ENCODE measurements at places on chromosomes 1 and 21.

DNA sequence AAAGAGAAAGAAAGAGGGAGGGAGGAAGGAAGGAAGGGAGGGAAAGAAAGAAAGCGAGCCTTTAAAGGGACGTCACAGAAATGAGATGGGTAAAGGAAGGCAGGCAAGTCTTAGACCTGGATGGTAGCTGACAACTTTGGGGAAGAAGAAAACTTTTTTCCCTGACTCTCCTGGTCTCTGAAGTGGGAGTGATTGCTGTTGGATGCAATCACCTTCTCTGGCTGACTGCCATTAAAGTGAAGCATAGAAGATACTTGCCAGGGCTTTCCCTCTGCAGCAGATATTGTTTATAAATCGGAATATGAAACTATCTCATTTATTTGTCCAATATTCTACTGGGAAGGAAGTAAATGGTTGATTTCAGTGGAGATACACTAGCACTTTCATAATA lies 27.0 kb downstream of the VCAM1 start:
- no peak for DNase-seq

DNA sequence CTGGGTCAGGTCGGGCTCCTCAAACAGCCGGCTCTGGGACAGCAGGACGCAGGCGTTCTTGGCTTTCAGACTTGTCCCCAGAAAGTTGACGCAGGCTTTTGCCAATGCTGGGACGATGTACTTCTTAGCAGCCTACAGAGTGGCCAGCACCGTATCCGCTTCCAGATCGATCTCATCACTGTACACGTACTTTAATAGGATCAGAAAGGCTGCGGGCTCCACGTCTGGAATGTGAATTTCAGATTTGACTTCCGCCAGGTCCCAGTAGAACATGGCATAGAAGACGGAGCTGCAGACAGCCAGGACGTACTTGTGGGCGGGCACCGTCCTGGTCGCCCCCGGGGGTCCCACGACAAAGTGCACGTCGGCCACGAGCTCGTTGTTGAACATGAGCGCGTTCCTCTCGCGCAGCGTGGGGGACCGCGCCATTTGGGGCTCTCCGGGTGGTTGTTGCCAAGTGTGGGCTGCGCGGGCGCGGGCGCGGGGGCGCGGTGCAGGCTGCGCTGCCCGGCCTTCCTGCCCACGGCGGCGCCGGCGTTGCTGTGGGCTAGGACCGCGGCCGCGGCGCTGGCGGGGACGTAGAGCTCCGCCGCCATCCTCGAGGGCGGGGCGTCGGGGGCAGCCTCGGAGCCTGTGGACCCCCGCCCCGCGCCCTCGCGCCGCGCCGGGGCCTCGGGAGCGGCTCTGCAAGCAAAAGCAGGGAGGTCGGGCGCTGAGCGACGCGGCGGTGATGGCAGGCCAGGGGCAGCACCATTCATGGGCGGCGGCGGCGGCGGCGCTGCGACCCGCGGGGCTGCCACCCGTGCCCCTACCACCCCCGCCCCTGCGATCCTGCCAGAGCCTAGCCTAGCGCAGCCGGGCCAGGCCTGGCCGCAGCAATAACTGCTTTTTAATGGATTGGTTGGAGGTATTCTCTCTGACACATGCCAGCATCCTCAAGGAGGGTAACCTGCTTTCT lies 10.6 kb downstream of the CNR2 start:
- no peak for DNase-seq

GRCh38 chr1:227557962-227558725 lies 5.2 kb upstream of the ZNF678 start:
- DNase-seq = no peak

- DNase-seq = no peak
Measured at GRCh38 chr1:200453553-200453905, 43.7 kb upstream of the ZNF281 start.

GRCh38 chr1:2865571-2866421 lies 64.3 kb upstream of the TTC34 start:
- no peak for DNase-seq

DNA sequence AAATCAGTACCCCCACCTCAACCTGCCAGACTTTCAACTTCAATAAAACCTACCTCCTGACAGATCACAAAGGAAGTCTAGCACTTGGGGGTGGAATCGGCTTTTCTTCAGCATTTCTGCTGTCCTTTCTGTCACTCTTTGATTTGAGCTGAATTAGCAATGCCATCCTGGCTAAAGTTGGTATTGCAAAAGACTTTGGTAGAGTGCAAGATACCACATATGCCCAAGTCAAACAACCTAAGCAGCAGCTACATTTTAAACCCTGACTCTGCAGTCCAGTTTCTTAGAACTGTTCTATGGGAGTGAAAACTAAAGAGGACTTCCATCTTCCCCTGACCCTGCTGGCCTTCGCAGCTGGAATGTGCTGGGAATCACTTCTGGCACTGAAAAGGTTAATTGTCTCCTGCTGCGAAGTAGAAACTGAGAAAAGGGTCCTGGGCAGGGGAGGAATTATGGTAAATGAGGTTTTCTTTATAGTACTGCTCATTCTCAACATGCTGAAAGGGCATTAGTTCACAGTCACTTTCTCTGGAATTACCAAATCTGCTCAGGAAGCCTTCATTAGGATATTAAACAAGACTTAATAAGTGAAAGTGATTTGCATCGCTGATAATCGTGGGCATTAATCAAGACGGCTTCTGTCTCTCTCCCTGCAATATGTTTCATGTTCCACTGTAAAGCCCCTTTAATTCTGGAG lies 126.2 kb upstream of the SMYD2 start:
- no peak for DNase-seq

DNA sequence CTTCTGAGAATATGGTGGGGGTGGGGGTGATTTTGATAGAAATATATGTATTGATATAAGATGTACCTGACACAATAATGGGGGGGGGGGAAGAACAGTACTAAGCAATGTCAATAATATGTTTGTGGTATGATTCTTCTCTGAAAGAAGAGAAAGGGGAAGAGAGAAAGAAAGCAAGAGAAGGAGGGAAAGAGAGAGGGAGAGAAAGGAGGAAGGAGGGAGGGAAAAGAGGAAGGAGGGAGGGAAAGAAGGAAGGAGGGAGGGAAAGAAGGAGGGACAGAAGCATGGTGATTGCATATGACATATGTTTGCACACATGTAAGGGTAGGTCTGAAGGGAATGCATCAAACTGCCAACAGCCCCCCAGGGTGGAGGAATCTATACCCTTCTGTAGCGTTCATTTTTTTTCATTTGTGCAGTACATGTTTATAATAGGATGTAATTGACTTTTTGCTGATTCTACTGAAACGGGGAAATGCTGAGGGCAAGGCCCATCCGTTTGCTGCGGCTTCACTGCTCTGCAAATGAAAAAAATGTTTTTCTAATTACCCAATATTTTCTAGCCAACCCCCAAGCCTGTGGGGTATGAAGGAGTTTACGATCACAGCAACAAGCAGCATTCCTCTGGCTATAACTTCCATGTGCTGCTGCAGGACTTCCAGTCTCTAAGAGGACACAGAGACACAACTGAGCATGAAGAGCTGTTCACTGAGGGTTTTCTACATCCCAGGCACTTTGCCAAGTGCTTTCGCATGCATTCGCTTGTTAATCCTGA lies 119.3 kb upstream of the ZC3H12A start:
- DNase-seq = peak; percentile 59

DNA sequence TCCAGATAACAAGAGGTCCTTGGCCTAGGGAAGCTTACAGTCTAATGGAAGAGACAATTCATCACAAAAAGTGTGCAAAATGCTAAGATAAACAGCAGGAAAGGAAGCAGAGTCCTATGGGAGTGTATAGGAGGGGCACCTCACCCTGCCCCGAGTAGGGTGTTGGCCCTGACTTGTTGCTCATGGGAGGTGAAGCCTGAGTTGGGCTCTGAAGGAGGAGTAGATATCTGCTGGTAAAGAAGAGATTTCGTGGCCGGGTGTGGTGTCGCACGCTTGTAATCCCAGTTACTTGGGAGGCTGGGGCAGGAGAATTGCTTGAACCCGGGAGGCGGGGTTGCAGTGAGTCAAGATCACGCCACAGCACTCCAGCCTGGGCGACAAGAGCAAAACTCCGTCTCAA lies 18.6 kb upstream of the GPR37L1 start:
- DNase-seq = no peak

GRCh38 chr1:150820730-150821512 lies 12.9 kb upstream of the CTSK start:
- DNase-seq = no peak

DNA sequence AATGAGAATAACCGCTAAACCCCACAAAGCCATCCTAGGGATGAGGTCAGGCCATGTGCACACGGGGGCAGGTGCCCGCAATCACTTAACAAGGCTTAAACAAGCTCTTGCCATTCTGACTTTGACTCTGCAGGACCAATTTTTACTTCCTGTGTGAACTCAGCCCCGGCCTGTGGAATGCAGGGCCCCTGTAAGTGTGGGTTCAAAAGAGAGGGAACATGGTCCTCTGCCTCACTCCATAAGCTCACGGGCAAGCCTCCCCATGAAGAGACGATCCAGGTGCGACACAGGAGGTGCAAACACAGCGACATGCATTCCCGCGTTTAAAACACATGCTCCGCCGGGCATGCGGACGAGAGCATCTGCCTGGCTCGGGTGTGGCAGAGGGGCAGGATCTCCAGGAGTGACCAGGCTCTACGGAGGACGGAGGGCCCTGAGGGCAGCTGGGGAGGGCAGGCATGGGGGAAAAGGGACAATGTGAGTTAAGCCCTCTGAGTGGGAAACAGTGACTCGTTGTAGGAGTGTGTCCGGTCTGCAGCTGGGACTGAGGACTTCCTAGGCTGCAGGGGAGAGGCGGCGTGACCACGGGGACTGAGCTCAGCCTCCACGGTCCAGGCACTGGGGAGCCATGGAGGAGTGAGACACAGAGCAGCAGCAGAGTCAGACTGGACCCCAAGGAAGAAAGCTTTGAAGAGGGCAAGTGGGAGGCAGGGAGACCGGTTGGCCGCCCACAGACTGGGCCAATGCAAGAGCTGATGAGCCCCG lies 40.6 kb upstream of the AJAP1 start:
- DNase-seq = no peak
